ENCODE measurements at places on chromosomes 16 and 17. TPM values are rescaled to one million over a fixed set of nuclear protein-coding genes. Genes with fewer than 3 reads are reported as not detected.

The GRB7 gene
- total RNA-seq: 21.2 TPM

The TEX19 gene
- total RNA-seq: 1.2 TPM

The SCGB1C2 gene
- not detected for total RNA-seq

The HSBP1 gene
- 141 TPM for total RNA-seq

The SOST gene
- total RNA-seq: not detected

The KRTAP1-5 gene
- total RNA-seq: not detected

The AOC2 gene
- total RNA-seq: 1.4 TPM

The ZSCAN10 gene
- total RNA-seq: not detected

The RAP1GAP2 gene
- total RNA-seq: 26.0 TPM

The PRR15L gene
- 6.0 TPM for total RNA-seq

The GJC1 gene
- total RNA-seq: 16.4 TPM

The RNF151 gene
- not detected for total RNA-seq

The MAF gene
- total RNA-seq: not detected

The MYO18A gene
- 36.1 TPM for total RNA-seq

The GPRC5B gene
- total RNA-seq: 12.4 TPM

The TLCD3B gene
- total RNA-seq: 0.47 TPM

The ERN1 gene
- 17.9 TPM for total RNA-seq

The SCARF1 gene
- total RNA-seq: 0.81 TPM

The TMEM238L gene
- not detected for total RNA-seq

DNA sequence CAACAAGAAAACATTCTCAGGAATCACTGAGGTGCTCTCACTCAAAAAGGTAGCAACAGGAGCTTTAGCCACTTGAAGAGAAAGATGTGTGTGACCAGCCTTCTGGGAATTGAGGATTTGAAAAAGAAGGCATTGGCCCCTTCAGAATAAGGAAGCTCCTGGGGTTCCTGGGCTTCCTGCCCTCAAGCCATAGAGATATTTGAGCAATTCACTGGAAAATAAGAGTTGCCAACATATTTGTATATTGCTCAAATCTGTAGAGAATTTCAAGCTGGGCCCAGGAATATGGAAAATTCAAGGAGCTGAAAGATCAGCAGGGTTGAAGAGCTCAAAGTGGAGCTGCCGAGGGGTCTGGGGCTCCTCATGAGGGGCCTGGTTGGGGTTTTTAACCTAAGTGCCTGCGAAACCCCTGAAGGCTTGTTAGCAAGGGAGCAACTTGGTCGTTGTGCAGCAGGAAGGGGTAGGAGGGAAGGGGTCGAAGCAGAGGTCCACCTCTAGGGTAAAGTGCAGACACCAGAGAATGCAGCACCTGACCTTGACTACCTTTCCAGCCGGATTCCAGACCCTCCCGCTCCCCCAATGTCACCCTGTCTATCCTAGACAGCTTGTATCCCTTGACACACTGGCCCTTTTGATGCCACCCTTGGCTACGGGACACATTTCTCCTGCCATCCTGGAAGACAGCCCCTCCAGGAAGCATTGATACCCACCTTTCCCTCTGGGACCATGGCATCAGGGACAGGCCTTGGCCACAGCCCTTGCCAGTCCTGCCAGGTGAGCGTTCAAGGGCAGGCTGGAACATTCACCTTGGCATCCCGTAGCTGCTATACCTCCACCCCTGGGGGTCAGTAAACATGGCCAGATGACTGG is 67.6 kb upstream of the SREBF1 start:
- peaks cover 27% of the 10 kb centered on the region for H3K4me1 ChIP-seq
- no peak for DNase-seq
- H3K27me3 ChIP-seq: no peaks in the 10 kb centered on the region
- no peak overlapping the region for H3K4me3 ChIP-seq
- H3K27ac ChIP-seq: no peak overlapping the region
- peaks cover 9% of the 10 kb centered on the region for H3K36me3 ChIP-seq

- H3K27ac ChIP-seq: no peak overlapping the region
- H3K36me3 ChIP-seq: no peaks in the 10 kb centered on the region
- no peak overlapping the region for H3K4me3 ChIP-seq
- H3K4me1 ChIP-seq: no peaks in the 10 kb centered on the region
- no peaks in the 10 kb centered on the region for H3K27me3 ChIP-seq
Observed at GRCh38 chr17:29526322-29526721, 40.5 kb downstream of the ABHD15 start.

GRCh38 chr17:68955181-68955841 is at the start of gene ABCA8:
ABCA8 (minus strand) TSS chr17:68955392; CDS start chr17:68942034, 13,358 bp downstream.
- peaks cover 26% of the 10 kb centered on the region for H3K27me3 ChIP-seq
- no peak within 1 kb of the TSS for H3K27ac ChIP-seq
- DNase-seq: no peak
- H3K4me1 ChIP-seq: no peaks in the 10 kb centered on the region

DNA sequence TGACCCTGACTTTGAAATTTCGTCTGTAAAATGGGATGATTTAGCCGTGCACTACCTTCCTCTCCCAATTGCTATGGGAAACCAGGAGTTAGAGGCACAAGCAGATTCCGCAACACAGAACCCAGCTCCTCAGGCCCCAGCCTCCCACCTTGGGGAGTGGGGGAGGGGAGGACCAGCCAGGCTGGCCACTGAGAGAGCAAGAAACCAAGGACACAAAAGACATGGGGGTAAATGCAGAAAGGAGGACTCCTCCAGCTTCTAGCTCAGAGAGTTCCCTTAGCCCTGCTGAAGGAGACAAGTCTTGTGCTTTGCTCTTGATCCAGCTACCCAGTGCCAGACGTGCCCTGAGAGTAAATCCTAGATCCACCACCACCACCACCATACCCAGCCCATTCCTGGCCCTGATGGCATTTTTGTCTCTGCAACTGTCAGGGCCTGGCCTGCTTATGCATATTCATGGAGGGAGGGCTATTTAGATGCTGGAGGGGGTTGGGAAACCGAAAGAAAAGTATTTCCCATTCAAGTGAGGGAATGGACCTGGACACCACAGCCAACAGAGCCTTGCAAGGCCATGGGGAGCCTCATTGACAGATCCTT is 25.9 kb downstream of the PITPNM3 start:
- H3K27ac ChIP-seq: no peak overlapping the region
- no peaks in the 10 kb centered on the region for H3K4me1 ChIP-seq
- no peak for DNase-seq
- H3K4me3 ChIP-seq: no peak overlapping the region
- no peaks in the 10 kb centered on the region for H3K27me3 ChIP-seq

GRCh38 chr16:89448656-89449055 is 41.7 kb downstream of the ANKRD11 start:
- no peak overlapping the region for H3K27ac ChIP-seq
- H3K4me3 ChIP-seq: no peak overlapping the region
- no peak for DNase-seq
- no peaks in the 10 kb centered on the region for H3K36me3 ChIP-seq
- peaks cover 17% of the 10 kb centered on the region for H3K4me1 ChIP-seq
- no peaks in the 10 kb centered on the region for H3K27me3 ChIP-seq

DNA sequence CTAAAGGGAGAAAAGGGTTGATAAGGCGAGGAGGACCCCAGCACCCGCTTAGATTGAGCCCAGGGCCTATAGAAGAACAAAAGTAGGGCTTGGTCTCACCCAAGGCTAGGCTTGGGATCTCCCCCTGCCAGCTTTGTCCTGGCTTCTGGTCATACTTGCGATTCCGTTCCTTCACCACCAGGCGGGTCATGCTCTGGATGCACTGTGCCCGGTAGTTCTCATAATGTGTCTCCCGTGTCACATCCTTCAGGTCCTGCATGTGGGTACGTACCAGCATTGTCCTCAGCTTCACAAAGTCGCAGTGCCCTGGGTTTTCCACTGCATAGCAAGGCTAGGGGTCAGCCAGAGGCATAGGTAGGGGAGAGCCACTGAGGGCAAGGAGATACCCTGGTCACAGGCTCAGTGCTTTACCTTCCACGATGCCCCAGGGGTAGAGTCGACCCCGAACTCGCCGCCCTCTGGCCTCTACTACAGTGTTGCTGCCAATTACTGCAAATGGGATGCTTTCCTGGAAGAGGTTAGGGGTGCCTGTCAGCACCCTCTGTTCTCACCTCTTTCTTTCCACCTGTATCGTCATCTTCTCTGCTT is 6.5 kb upstream of the MTMR4 start:
- peaks cover 12% of the 10 kb centered on the region for H3K4me1 ChIP-seq
- no peaks in the 10 kb centered on the region for H3K36me3 ChIP-seq
- H3K27me3 ChIP-seq: no peaks in the 10 kb centered on the region
- no peak overlapping the region for H3K27ac ChIP-seq
- DNase-seq: peak; percentile 32
- H3K4me3 ChIP-seq: no peak overlapping the region

- no peak overlapping the region for H3K4me3 ChIP-seq
- no peaks in the 10 kb centered on the region for H3K36me3 ChIP-seq
- H3K27me3 ChIP-seq: no peaks in the 10 kb centered on the region
- H3K4me1 ChIP-seq: no peaks in the 10 kb centered on the region
Observed at GRCh38 chr16:21037736-21038135, 112.9 kb downstream of the DNAH3 start.

DNA sequence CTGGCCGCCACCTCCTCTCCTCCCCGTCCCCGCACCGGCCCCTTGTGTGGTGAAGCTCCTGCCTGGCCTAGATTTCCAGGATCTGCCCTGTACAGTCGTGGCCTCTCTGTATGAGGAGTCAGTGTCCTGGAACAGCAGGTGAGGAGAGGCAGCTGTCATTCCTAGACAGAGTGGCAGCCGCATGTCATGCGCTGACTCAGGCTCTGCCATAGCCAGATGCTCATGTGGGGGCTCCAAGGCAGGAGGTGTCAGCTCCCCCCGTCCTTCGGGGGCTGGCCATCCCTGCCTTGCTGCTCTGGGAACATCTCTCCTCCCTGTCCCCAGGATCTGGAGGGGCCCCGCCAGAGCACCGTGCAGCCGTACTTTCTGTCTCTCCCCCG is 60.4 kb downstream of the BAIAP2 start:
- peak overlapping the region; percentile 98 for H3K27ac ChIP-seq
- peaks cover 53% of the 10 kb centered on the region for H3K4me1 ChIP-seq

DNA sequence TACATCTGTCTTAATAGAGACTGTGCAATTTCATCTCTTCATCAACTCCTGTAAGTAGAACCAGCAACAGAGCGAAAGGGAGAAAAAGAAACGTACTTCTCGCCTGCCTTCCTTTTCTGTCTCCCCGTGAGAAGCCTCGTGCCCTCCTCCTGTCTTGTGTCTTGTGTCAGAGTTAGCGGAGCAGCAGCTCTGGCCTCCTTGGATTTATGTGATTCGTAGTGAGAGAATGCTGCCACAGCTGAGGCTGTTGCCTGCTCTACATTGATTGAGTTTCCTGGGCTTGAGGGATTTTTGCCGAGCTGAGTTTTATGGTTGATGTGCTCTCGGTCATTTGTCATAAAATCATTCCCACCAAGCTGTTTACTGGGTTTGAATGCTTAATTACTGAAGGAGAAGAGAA is 579.1 kb upstream of the RBFOX1 start:
- H3K4me3 ChIP-seq: no peak overlapping the region
- no peak for DNase-seq
- no peaks in the 10 kb centered on the region for H3K36me3 ChIP-seq
- no peaks in the 10 kb centered on the region for H3K27me3 ChIP-seq

DNA sequence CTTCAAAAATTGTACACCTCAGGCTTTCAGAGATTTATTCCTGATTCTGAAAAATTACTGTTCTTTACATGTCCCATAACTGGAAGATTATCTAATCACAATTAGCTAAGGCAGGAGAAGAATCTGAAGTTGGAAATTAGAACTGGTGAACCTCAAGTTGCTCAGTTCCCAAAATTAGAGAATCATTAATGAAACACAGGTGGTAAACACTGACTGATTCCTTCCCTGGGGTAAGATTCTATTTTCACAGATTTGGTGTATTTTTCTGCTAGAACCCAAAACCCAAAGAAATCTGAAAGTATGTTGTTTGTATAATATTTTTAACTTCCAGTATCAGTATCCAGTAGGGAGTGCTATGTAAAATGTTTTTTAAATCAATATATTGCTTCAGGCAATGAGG is 25.7 kb downstream of the PHKB start:
- H3K4me3 ChIP-seq: no peak overlapping the region
- no peaks in the 10 kb centered on the region for H3K27me3 ChIP-seq
- no peak for DNase-seq
- H3K27ac ChIP-seq: no peak overlapping the region

- no peak overlapping the region for H3K27ac ChIP-seq
- no peak for DNase-seq
- no peak overlapping the region for H3K4me3 ChIP-seq
- H3K36me3 ChIP-seq: peaks cover 15% of the 10 kb centered on the region
- no peaks in the 10 kb centered on the region for H3K27me3 ChIP-seq
Observed at GRCh38 chr16:47492428-47493377, 31.6 kb downstream of the PHKB start.

- no peaks in the 10 kb centered on the region for H3K27me3 ChIP-seq
- peak; percentile 88 for DNase-seq
- no peaks in the 10 kb centered on the region for H3K4me1 ChIP-seq
Observed at GRCh38 chr17:2025220-2025621, at the start of gene RTN4RL1. RTN4RL1 (minus strand) TSS chr17:2025334; CDS start chr17:2024865, 469 bp downstream.

DNA sequence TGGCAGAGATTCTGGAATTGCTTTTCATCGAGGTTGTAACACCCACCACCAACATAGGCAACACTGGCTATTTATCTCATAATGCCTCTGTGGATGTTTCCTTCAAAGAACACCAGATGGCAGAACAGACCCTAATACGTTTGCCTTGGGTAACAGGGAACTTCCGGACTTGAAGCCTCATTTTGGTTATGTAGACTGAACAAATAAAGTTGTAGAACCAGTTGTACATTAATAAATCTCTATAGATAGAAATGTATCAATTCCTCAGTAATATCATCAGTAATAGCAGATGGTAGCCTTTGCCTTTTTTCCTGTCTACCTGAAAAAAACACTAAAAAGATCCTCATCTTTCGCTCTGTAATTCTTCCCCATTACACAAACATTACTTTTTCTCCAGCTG is 25.9 kb upstream of the APOH start:
- H3K36me3 ChIP-seq: no peaks in the 10 kb centered on the region
- H3K27me3 ChIP-seq: no peaks in the 10 kb centered on the region
- no peak overlapping the region for H3K4me3 ChIP-seq
- H3K4me1 ChIP-seq: peaks cover 8% of the 10 kb centered on the region

- no peaks in the 10 kb centered on the region for H3K36me3 ChIP-seq
- H3K4me1 ChIP-seq: no peaks in the 10 kb centered on the region
- no peak overlapping the region for H3K4me3 ChIP-seq
- no peak for DNase-seq
Observed at GRCh38 chr16:25867041-25867440, 175.3 kb downstream of the HS3ST4 start.

Data from PC-3 (cell line).